Endothelial cell of umbilical vein (primary cell): ENCODE measurements at places on chromosomes 6 and 20. TPM values are rescaled to one million over a fixed set of nuclear protein-coding genes. Genes with fewer than 3 reads are reported as not detected.

OPRL1 gene
- total RNA-seq = 1.9 and 2.2 TPM in 2 replicates

DNA sequence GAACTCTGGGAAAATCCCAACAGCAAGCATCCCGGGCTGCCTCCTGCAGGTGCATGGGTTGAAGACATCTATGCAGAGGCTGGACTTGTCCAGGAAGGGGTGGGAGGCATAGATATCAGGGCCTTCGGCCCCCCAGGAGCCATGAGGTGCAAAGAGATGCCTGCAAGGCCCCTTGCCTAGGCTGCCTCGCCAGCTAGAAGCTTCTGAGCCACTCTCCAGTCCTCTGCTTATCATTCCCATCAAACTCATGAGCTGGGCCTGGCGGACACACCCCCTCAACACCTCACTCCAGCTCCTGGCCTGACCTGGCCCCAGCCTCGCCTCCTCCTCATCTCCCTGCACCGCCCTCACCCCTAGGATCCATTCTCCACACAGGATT is 152.4 kb upstream of the PTPN1 start:
- H3K27me3 ChIP-seq = peaks cover 6% of the 10 kb centered on the region
- no peaks in the 10 kb centered on the region for H3K36me3 ChIP-seq
- no peaks in the 10 kb centered on the region for H3K4me1 ChIP-seq
- no peak for DNase-seq
- H3K27ac ChIP-seq = no peak overlapping the region

DNA sequence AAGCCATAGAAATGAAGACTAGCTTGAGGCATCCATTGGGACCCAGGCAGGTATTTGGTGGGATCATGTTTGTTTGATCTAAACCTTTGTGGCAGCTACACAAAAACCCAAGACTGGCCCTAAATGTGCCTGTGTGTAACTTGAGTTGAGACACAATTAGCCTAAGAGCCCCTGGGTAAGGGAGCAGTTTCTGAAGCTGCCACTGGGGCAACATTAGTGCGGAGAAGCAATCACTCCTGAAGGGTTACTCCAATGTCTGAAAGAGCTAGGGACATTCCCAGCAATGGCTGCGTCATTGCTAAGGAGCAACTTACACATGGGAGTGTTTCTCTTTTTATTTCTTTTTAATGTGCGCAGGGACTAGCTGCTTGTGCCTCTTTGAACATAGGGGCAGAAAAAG is 67.9 kb upstream of the EEF1E1 start:
- no peak overlapping the region for H3K4me3 ChIP-seq
- H3K27me3 ChIP-seq = peaks cover 4% of the 10 kb centered on the region
- no peaks in the 10 kb centered on the region for H3K4me1 ChIP-seq
- H3K27ac ChIP-seq = no peak overlapping the region
- no peaks in the 10 kb centered on the region for H3K36me3 ChIP-seq

DNA sequence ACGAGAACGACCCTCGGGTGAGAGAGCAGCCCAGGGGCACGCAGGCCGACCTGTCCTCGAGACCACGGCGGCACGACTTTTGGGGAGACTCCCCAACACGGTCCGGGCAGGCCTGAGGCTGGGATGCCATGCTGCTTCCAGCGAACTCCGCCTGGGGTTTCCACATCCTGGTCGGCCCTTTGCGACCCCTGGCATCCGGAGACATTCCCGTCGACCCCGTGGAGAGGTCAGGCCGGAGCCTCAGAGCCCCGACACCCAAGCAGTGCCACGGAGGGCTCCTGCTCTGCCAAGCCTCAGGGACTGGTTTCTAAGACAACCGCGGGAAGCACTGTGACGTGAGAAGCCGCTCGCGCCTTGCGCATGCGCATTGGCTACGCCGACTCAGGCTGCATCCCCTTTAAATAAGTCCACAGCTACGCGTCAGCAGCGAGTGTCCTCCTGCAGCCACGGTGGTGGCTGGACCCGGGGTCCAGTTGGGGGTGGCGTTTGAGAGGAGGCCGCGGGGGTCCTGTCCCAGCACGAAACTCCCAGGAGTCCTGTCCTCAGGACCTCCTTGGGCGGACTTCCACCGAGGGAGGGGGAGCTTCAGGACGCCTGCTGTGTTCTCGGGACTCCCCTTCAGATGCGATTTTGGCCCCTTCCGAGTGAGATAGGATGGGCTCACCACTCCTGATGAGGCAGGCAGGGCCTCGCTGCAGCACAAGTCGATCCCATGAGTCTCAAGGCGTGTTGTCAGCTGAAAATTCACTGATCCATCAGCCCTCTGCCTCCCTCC is 1089.3 kb upstream of the DEFB115 start:
- H3K27ac ChIP-seq = no peak overlapping the region
- H3K4me1 ChIP-seq = no peaks in the 10 kb centered on the region
- H3K27me3 ChIP-seq = no peaks in the 10 kb centered on the region
- DNase-seq = no peak

GRCh38 chr6:149896491-149896890 is 1.4 kb downstream of the RAET1E start:
- peaks cover 2% of the 10 kb centered on the region for H3K27me3 ChIP-seq
- no peak overlapping the region for H3K27ac ChIP-seq
- DNase-seq = peak; percentile 18

DNA sequence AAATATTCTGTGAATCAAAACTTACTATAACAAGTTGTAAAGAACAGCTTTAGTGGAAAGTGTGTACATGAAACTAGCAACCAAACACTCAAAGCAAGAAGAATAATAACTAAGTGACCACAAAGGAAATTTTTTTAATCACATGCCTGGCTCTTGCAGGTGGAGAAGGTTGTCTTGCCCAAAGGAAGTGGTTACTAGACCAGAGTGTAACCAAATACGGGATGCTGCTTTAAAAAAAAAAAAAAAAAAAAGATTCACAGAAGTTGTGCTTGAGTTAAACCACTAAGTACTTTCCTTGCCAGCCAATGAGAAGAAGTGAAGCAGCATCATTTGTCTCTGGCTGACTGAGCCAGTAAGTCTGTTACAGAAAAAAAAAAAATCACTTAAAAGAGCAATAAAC is 19.1 kb upstream of the HLA-DQB1 start:
- H3K27ac ChIP-seq = no peak overlapping the region
- H3K4me1 ChIP-seq = no peaks in the 10 kb centered on the region
- no peaks in the 10 kb centered on the region for H3K27me3 ChIP-seq
- no peak overlapping the region for H3K4me3 ChIP-seq

CENPW gene
- 82.7 and 85.8 TPM in 2 replicates for total RNA-seq

CPNE5 gene
- 18.8 and 32.1 TPM in 2 replicates for total RNA-seq

GRCh38 chr6:157063923-157064322 is 259.4 kb downstream of the TMEM242 start:
- H3K4me1 ChIP-seq = peaks cover 12% of the 10 kb centered on the region
- H3K27ac ChIP-seq = no peak overlapping the region
- H3K36me3 ChIP-seq = no peaks in the 10 kb centered on the region
- no peaks in the 10 kb centered on the region for H3K27me3 ChIP-seq
- DNase-seq = no peak

- H3K27ac ChIP-seq = no peak overlapping the region
- no peaks in the 10 kb centered on the region for H3K27me3 ChIP-seq
- no peaks in the 10 kb centered on the region for H3K36me3 ChIP-seq
- no peak for DNase-seq
These were observed 478.2 kb upstream of the CITED2 start for GRCh38 chr6:139852488-139853140.

- peak; percentile 84 for DNase-seq
- H3K4me1 ChIP-seq = peaks cover 43% of the 10 kb centered on the region
- peak overlapping the region; percentile 58 for H3K27ac ChIP-seq
- no peak overlapping the region for H3K4me3 ChIP-seq
- no peaks in the 10 kb centered on the region for H3K36me3 ChIP-seq
- no peaks in the 10 kb centered on the region for H3K27me3 ChIP-seq
These were observed 78.5 kb upstream of the SIRPA start for GRCh38 chr20:1816384-1817381.

DNA sequence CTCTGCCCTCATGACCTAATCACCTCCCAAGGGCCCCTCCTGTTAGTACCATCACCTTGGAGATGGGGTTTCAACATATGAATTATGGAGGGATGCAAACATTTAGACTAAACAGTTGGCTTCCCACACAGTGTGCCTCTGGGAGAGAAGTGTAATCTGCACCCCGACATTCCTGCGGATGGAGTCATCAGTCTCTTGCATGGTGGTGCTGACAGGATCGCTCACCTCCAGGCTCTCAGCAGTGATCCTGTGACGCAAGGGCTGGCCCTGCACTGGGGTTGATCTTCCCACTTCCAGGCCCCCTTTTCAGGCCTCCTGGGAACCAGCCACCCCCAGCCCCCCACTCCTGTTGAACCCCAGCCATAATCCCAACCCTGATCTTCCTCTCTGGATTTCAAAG is 16.0 kb upstream of the PI16 start:
- no peaks in the 10 kb centered on the region for H3K36me3 ChIP-seq
- no peak overlapping the region for H3K27ac ChIP-seq
- peaks cover under 1% of the 10 kb centered on the region for H3K4me1 ChIP-seq
- no peak overlapping the region for H3K4me3 ChIP-seq

- H3K36me3 ChIP-seq = no peaks in the 10 kb centered on the region
- no peak for DNase-seq
- no peak overlapping the region for H3K4me3 ChIP-seq
These were observed 8.9 kb upstream of the MUC22 start for GRCh38 chr6:31001281-31001888.

- no peak overlapping the region for H3K4me3 ChIP-seq
- H3K27ac ChIP-seq = no peak overlapping the region
- H3K27me3 ChIP-seq = no peaks in the 10 kb centered on the region
- H3K36me3 ChIP-seq = no peaks in the 10 kb centered on the region
- DNase-seq = no peak
These were observed 65.7 kb upstream of the DUSP22 start for GRCh38 chr6:226516-227073.

SEMG1 gene
- total RNA-seq = not detected in 2 replicates

NFATC2 gene
- 12.9 and 13.0 TPM in 2 replicates for total RNA-seq
